ENCODE measurements at places on chromosomes 3 and 15.

GRCh38 chr3:153052096-153052460 is 109.9 kb upstream of the RAP2B start:
- DNase-seq: no peak

DNA sequence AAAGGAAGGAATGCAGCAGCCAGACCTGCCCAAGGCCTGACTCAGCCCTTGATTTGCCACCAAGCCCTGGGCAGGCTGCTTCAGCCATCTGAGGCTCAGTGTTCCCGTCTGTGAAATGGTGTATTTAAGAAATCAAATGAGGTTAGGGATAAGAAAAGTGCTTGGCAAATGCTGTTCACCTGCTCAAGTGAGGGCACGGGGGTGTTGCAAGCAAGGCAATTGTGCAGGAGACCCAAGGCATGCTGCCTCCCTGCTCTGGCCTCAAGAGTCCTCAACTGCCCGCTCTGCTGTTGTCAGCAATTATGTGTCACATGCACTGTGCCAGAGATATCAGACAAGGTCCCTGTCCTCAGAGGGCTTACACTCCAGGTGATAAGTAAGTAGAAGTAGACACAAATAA is 101.8 kb downstream of the TPRA1 start:
- DNase-seq: no peak

DNA sequence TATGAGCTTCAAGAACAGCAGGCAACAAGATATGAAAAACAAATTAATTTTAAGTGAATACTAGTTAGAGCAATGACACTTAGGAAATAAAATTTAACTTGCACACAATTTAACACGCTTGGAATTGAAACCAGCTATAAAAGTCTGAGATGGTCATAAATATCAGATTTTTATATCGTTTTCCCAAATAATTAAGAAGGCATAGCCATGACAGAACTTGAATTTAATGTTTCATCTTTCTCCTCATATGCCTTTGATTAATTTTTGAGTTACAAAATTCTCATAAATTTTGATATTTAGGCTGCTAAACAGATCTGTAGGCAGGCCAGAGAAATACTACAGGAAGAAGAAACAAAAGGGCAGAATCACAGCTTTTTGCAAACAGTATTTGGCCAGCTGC is 38.5 kb downstream of the CD200R1L start:
- no peak for DNase-seq

DNA sequence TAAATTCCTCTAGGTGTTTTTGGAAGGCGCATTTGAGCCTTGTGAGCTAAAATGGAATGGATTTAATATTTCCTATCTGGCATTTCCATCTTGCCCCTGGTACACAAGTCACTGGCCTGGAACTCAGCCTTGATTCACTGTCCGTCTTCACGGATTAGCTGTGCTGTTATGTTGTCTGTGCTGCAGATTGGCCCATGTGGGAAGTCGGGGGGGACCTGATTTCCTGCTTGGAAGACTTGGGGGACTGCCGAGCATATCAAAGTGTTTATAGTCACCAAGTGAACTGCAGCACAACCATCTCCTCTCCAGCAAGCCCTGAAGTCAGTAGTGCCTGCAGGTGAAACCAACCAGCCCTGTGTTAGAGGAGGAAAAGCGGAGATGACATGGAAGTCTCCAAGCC is 12.2 kb downstream of the GHRL start:
- DNase-seq: no peak

GRCh38 chr3:27385504-27385903 is 16.3 kb upstream of the NEK10 start:
- no peak for DNase-seq

GRCh38 chr3:197734667-197735318 is 1.9 kb downstream of the RUBCN start:
- DNase-seq: peak; percentile 28

DNA sequence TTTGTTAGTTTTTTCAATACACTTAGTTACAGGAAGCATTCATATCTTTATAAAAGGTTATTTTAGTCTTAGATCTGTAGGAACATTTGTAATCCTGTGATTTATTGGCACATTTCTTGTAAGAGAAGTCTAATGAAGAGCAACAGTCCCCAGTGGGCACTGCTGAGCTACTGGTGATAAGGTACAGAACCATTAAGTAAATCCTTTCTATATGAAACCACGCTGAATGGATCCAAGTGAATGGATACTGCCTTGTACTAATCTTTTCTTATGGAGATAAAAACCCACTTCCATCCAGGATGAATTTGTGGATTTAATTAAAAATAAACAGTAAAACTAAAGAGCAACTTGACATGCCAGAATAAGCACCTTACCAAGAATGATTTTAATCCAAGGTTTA is 64.0 kb downstream of the SHQ1 start:
- DNase-seq: no peak

DNA sequence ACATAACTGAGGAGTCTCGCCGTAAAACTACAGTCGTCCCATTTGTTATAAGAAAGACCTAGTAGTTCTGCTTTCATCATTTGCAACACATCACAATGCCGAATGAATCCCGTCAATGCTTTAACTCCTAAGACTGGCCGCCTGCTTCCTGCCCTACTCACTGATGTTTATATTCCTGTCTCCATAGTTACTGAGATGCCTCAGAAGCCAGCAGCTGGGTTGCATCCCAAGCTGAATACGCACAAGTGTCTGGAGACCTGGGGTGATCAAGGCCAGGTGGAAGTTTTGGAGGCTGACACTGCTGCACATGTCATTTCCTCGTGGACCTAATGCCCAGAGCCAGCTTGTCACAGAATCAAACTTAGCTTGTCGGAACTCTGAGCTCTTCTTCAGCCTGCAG is 95.2 kb upstream of the UBE2E1 start:
- DNase-seq: no peak

DNA sequence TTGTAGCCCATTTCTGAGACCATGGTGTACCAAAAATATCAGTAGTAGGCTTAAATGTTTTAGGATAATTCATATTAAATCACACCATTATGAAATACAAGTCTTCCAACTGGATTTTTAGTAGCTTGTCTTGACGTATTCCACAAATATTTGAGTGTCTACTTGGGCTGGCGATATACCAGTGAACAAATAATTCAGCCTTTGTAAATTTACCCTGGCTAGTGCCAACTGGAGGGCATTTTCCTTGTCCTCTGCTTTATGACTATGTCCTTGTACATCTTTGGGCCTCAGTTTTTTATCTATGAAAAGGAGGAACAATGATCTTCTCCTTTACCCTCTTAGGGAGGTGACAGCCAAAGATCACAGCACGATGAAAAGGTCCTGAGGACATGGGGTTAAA is 114.8 kb downstream of the FRMD4B start:
- DNase-seq: no peak

GRCh38 chr15:67813104-67813634 is 12.1 kb upstream of the SKOR1 start:
- no peak for DNase-seq

DNA sequence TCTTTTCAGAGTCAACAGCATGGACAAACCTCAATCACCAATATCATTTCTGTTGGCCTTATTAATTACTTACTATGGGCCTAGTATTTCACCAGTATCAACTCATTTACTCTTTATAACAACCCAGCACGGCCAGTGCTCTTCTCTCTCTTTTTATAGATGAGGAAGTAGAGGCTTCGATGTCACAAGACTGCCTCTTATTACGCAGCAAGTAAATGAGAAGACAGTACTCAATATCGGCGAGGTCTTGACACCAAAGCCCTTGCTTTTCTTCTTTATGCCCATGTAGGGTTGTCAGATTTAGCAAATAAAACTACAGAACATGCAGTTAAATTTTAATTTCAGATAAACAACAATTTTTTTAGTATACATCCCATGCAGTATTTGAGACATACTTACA is 99.0 kb upstream of the KCNMB2 start:
- DNase-seq: peak; percentile 0

- no peak for DNase-seq
These were observed 34.0 kb downstream of the B3GALNT1 start for GRCh38 chr3:161070980-161071663.

GRCh38 chr15:58666957-58667356 is 82.5 kb downstream of the ADAM10 start:
- no peak for DNase-seq

GRCh38 chr3:32198714-32199113 is 39.8 kb upstream of the CMTM8 start:
- no peak for DNase-seq

DNA sequence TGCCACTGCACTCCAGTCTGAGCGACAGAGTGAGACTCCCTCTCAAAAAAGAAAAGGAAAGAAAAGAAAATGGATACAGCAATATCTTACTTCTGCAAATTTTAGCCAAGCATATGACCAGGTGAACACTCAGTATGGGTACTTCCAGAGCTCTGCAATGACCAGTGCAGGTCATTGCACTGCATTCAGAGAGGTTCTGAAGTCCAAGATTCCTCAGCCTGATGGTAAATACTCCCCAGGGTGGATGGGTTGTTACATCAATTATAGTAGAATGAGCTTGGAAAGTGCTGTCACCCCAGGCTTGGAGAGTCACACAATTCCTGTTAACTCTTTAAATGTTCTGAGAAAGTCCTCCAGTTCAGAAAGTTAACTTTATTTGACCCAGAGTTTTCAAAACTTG is 103.7 kb downstream of the RPLP1 start:
- DNase-seq: no peak

GRCh38 chr3:65444447-65444815 is 594.3 kb downstream of the MAGI1 start:
- DNase-seq: no peak

DNA sequence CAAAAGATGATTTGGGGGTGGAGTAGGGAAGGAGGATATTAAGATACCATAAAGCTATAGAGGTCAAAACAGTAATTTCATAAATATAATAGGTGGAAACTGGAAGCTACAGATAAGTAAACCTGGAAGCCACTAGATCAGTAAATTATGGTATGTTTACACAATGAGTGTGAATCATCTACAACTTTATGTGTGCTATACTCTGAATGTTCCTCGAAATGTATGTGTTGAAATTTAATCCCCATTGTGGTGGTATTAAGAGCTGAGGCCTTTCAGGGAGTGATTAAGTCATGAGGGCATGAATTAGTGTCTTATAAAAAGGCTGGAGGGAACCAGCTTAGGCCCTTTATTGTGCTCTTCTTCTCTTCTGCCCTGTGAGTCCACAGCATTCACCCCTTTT is 25.2 kb downstream of the EOMES start:
- DNase-seq: no peak

GRCh38 chr15:78507831-78508160 is 419 bp downstream of the HYKK start:
- DNase-seq: no peak

DNA sequence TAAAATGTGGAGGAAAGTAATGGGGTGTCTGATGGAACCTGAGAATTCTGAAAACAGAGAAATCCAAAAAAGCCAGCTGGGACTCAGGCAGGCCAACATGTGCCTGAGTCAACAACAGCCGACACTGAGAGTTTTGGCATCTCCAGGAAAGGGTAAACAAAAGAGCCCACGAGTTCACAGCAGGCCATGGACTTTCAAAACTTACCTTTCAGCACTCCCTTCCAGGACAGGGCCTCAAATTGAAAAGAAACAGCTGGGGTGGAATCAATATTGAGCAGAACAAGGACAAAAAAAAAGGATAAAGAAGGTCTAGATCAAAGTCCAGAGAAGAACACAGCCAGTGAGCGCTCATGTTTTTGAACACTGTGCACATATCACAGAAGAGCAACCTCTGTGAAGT is 735.4 kb upstream of the GRM7 start:
- DNase-seq: no peak

DNA sequence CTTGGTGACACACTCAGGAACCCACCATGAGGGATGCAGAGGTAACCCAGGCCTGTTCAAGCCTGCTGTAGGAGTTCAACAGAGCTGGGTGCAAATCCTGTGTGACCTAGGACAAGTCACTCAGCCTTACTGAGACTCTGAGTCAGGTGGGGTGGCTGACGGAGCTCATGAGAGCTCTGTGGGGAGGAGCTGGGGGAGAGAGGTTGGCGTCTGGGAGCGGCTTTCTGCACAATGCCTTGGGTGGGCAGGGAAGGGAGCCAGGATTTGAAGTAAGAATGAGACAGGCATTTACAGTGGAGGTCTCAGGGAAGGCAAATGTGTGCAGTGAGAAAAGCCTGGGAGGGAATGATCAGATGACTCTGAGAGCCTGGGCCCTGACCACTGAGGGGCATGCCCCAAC is 18.3 kb downstream of the C3orf18 start:
- DNase-seq: no peak

DNA sequence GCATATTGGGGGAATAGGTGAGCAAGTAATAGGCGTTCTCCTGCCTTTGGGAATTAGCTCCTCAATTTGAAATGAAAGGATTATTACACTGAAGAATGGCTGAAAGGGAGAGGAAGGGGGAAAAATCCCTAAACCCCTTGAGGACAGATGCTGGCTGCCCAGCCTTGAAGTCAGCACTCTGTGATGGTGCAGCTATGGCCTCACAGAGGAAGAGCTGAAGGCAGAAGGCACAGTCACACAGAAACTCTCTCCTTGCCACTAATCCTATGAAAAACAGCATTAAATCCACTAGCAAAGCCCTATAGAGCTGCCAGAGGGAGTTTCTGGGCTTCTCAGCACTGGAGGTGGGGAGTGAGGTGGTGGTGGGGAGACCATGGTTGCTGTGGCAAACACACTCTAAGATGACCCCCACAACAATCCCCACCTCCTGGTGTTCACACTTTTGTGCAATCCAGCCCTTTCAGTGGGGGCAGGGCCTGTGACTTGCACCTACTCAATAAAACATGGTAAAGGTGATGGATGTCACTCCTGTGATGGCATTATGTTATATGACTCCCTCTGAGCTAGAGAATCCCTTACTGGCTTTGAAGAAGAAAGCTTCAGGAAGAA is 101.2 kb downstream of the RFTN1 start:
- DNase-seq: no peak

DNA sequence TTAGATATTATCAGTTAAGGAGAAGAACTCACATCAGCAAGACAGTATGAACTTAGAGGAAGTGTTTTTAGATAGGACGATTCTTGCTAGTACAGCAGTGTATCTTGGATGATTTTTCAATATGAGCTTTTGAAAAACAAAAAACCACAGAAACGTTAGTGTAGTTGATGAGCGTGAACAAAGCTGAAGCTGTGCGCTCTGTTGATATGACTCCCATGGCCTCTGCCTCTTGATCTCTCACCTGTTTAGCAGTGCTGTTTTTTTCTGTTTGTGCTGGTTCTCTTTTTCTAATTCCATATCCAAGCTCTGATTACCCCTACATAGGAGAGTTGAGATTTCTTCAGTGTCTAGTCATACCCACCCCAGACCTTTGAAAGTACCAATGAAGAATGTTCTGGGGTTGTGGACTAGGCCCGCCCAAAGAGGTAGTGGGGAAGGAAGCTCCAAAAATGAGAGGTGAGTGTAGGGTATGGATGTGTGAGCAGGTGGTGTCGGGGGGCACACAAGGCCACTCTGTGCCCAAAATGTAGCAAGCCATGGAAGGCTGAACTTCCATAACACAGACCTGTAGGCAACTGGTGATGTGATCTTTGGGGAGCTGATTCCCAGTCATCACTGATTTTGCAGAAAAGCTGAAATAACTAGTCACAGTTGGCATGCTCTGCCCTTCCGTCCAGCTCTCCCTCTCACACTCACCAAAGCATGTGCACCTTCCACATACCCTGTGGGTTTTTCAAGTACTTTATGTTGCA is 20.0 kb upstream of the CMTM7 start:
- no peak for DNase-seq

Measured in HL-60 (cell line).